Astrocyte (in vitro differentiated cells and primary cell): ENCODE measurements at places on chromosomes 6 and 20. TPM values are rescaled to one million over a fixed set of nuclear protein-coding genes. Genes with fewer than 3 reads are reported as not detected.

Gene SSTR4
- not detected in 2 replicates for total RNA-seq

Gene CHRNA4
- total RNA-seq: 0.82 and 1.8 TPM in 2 replicates

Gene STMND1
- 0.16 TPM in 1 of 2 replicates, not detected in the other for total RNA-seq

Gene TLDC2
- not detected in 2 replicates for total RNA-seq

Gene SNRNP48
- total RNA-seq: 10.2 and 13.1 TPM in 2 replicates

Gene DLL1
- 1.6 and 2.0 TPM in 2 replicates for total RNA-seq

Gene GNMT
- total RNA-seq: 0.68 TPM in 1 of 2 replicates, not detected in the other

Gene NOP56
- total RNA-seq: 256 and 292 TPM in 2 replicates

Gene SIRPD
- not detected in 2 replicates for total RNA-seq

Gene PHACTR1
- 8.5 and 10.0 TPM in 2 replicates for total RNA-seq

Gene THBS2
- total RNA-seq: 135 and 260 TPM in 2 replicates

Gene MYL9
- total RNA-seq: 1,166 and 1,247 TPM in 2 replicates

Gene HMGA1
- 109 and 199 TPM in 2 replicates for total RNA-seq

Gene CST7
- total RNA-seq: 0.25 TPM in 1 of 2 replicates, not detected in the other

Gene SIRPG
- total RNA-seq: not detected in 2 replicates

Gene DAAM2
- 38.4 and 50.3 TPM in 2 replicates for total RNA-seq

Gene BPIFB1
- not detected in 2 replicates for total RNA-seq

Gene FHL5
- not detected in 2 replicates for total RNA-seq

Gene CST5
- total RNA-seq: 0.41 and 0.50 TPM in 2 replicates

Gene EPHA7
- total RNA-seq: 0.55 and 0.82 TPM in 2 replicates

Gene FOXC1
- total RNA-seq: 2.8 and 2.9 TPM in 2 replicates

Gene MAPK13
- 4.5 and 5.8 TPM in 2 replicates for total RNA-seq

Gene ZNFX1
- 77.0 and 77.4 TPM in 2 replicates for total RNA-seq

Gene RHAG
- total RNA-seq: not detected in 2 replicates

Gene PPP1R16B
- total RNA-seq: 0.41 and 0.68 TPM in 2 replicates

Gene FOXF2
- total RNA-seq: 0.46 and 0.61 TPM in 2 replicates

Gene OR2J1
- total RNA-seq: not detected in 2 replicates

Gene OLIG3
- 0.14 TPM in 1 of 2 replicates, not detected in the other for total RNA-seq

Gene PPP1R14C
- total RNA-seq: 3.9 and 6.6 TPM in 2 replicates

Gene IL17A
- total RNA-seq: not detected in 2 replicates

Gene EYA2
- total RNA-seq: 1.4 and 1.5 TPM in 2 replicates

Gene IMPG1
- total RNA-seq: not detected in 2 replicates

Gene GUCA1A
- 0.45 and 0.79 TPM in 2 replicates for total RNA-seq

Gene MUC21
- total RNA-seq: not detected in 2 replicates

Gene RIPOR2
- total RNA-seq: 0.29 and 0.95 TPM in 2 replicates

Gene PARD6B
- 10.1 and 13.1 TPM in 2 replicates for total RNA-seq

Gene ABHD16B
- total RNA-seq: not detected in 2 replicates

Gene ACTL10
- total RNA-seq: 1.1 and 1.4 TPM in 2 replicates

Gene LTB
- 0.26 and 0.52 TPM in 2 replicates for total RNA-seq

Gene METTL24
- 0.36 and 0.75 TPM in 2 replicates for total RNA-seq

Gene RRP36
- total RNA-seq: 68.6 and 77.9 TPM in 2 replicates

Gene SNAP91
- 0.24 and 0.27 TPM in 2 replicates for total RNA-seq

Gene CALHM4
- 0.20 TPM in 1 of 2 replicates, not detected in the other for total RNA-seq

Gene SLC22A1
- 2.1 and 3.2 TPM in 2 replicates for total RNA-seq

Gene FAM229B
- total RNA-seq: 31.8 and 34.8 TPM in 2 replicates

Gene HLA-DQB1
- 3.7 and 4.1 TPM in 2 replicates for total RNA-seq

Gene GMPR
- total RNA-seq: 1.6 and 2.0 TPM in 2 replicates

Gene TMEM170B
- 1.5 and 2.5 TPM in 2 replicates for total RNA-seq
